ENCODE measurements at places on chromosomes 6 and 20.

DNA sequence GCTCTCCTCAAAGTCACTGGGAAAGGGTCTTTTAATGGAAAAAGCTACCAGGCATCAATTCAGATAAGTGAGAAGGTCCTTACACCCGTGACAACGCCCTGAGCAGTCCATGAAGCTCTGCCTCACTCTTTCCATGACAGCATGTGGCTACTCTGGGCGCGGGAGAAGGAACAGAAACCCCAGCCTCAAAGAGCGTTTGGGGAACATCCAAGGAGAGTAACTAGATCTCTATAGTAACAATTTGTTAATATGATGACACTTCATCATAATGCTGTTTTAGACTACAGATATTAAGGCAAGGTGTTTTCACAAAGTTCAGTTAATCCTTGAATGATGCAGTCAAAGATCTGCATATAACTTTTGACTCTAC lies 55.2 kb downstream of the KIF6 start:
- DNase-seq: no peak

DNA sequence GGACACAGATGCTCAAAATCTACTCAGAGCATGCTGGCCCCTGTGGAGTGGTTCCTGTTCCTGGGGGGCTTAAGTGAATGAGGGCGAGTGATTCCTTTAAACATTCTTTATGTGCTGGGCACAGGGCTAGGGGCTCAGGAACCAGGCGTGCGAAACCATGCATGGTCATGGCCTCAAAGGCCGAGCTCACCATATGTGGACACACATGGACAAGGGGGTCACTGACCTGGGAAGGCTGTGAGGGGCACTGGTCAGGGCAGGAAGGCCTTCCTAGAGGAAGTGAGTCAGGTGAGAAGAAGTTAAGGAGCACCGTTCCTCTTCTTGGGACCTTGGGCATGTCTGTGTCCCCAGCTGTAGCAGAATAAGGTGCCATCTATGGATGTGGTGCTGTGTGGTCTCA lies 74.6 kb upstream of the BHLHE23 start:
- DNase-seq: no peak

- no peak for DNase-seq
Observed at GRCh38 chr20:59032713-59033059, 551 bp upstream of the ATP5F1E start.

DNA sequence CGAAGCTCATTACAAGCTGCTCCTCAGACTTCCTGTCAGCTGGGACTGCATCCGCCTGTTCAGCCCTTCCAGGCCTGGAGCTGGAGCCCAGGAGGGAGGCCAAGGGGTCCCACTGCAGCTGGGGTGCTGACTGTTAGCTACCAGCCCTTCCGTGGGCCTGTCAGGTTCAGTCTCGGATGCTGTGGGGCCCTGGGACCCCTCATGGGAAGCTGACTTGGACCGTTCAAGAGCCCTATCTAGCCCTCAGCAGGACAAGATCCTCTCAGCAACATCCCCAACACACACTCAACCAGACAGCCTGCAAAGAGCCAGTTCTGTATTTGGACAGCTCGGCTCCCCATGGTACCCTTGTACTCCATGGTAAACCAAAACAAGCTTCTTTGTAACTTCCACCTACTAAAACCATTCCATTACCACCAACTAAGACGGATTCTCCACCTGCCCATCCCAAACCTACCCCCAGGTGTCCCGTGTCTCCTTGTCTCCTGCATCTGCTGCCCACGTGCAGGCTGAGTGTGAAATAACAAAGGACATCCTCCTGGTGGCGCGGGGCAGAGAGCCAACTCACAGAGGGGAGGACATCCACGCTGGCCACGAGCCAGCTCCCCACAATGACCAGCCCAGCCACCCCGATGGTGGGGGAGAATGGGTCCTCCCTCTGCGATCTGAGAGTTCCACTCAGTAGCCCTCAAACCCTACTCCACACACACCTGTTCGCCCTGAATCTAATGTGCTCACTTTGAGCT lies 111.2 kb downstream of the TAF4 start:
- DNase-seq: no peak

DNA sequence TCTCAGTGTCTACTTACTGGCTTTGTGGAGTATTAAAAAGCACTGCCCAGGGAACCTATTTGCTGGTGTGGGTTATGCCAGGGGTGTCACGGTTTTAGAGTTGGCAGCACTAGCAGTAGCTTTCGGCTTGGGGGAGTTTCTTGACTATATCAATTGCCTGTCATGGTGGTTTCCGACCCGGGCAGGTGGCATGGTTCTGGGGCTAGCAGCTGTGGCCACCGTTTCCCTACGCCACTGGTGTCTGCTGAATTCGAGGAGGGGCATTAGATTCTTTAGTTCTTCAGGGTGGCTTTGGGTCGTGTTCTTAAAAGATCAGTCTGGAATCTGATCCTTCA lies 55.6 kb upstream of the FOXC1 start:
- DNase-seq: no peak

DNA sequence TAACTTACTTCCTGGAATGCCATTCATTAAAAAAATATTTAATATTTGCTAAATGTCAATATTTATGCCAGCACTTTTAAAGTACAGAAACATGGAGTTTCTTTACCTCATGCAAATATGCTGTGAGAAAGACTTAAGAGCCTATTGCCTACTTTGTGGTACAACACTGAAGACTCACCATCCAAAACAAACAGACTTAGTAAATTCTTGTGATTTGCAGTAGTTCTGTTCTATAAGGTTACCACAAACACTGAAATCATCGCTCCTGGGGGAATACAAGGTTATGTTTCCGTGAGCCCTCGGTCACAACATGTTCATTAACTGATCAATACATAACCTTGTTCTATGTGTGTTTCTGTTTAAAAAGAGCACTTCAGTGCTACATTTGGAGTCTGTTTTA lies 78.3 kb downstream of the ATG5 start:
- DNase-seq: no peak

- no peak for DNase-seq
Observed at GRCh38 chr6:36053878-36054277, 26.3 kb downstream of the MAPK14 start.

- no peak for DNase-seq
Observed at GRCh38 chr20:51446230-51446629, 96.3 kb downstream of the NFATC2 start.

- peak; percentile 75 for DNase-seq
Observed at GRCh38 chr6:106520711-106521401, 108.4 kb downstream of the RTN4IP1 start.

DNA sequence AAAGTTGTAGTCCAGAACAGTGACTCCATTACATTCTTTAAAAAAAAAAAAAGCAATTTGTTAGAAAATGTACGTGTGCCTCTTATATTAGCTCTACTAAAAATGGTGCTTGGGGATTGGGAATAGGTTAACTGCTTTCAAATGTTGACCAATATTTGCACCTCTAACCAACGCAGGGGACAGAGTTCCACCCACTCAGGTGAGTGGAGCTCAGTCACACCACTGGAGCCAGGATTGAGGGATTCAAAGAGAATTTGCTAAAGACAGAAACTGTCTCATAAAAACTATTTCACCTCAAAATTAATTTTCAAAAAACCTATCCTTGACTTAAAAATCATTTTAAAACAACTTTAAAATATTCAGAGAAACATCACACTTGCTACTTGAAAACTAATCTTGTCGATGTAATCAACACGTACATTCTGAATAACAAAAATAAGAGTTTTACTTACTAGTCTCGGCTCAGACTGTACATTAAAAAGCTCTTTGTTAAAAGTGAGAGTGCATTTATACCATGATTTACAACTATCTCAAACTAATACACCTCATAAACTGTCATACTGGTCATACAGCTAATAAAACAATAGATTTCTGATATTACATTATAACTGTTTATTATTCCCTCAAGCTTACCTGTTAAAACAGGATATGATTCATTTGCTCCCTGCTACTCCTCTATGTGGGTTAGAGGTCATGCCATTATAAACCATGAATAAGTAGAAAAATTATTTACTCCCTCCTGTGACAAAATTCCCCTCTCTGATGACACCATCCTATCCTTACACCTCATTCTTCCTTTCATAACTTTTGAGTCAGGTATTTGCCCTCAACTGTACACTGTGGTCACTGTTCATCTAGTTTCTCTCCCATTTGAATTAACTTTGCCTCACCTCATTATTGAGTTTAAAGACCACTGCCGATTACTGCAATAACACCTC lies 88.6 kb downstream of the PDE10A start:
- no peak for DNase-seq

DNA sequence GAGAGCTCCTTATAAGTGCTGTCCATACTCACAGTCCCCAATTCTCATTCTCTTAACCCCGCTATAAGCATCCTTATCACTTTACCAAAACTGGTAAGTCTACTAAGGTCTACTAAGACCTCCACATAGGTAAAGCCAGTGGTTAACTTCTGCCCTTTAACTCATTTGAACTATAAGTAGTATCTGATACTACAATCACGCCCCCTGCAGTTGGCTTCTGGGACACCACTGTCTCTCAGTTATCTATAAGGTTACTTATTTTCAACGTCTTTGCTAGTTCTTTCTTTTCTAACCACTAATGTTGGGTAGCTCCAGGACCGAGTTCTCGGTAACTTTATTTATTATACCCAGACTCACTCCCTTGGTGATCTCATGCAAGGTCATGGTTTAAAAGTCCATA lies 142.6 kb downstream of the ARHGAP18 start:
- DNase-seq: no peak

- no peak for DNase-seq
Observed at GRCh38 chr6:35969646-35970045, 48.7 kb upstream of the SRPK1 start.

GRCh38 chr6:5457041-5457440 lies 195.7 kb downstream of the FARS2 start:
- no peak for DNase-seq

GRCh38 chr20:39849664-39850063 lies 839.4 kb downstream of the MAFB start:
- no peak for DNase-seq

DNA sequence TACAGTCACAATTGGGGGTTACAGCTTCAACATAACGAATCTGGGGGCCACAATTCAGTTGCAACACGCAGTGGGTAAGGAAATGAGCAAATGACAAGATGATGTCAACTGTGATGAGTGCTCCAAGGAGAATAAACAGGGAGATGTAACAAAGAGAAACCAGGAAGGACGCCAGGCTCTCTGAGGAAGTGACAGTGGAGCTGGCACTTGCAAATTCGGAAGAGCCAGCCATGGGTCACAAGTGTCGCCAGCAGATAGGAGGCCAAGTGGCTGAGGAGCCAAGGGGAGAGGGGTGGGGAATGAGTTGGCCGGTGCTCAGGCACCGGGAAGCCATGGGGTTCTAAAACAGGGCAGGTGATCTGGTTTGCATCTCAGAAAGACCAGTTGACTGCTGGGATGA lies 136.4 kb downstream of the EYA2 start:
- no peak for DNase-seq

DNA sequence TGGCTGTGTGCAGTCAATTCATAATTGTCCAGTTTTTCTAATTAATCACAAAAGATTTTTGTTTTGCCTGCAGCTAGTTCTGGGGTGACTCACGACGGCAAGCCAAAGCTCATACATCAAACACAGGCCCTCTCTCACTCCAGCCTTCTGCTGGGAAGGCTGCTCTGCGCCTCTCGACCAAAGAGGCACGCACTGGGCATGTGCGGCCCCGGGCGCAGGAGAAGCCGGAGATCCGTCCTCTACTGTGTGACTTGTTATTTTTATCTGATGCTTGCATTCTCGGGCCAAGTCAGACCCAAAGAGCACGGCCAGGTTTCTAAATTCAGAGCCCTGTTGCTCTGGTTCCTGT lies 98.5 kb downstream of the TFAP2A start:
- DNase-seq: no peak

DNA sequence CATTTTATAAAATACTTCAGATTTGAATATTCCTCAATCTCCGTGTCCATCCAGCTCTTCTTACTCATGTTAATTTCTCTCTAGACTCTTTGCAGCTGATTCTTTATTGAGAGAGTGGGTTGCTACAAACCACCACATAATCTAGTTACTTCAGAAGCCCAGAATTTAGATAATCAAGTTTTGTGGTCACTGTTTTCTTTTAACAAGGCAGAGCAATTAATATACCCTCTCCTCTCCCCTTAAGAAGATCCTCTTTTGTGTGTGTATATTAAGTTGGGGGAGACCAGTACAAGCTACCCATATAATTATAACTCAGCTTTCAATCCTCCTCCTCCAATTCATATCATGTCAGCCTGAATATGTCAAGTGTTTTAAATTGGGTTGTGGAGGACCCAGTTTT lies 95.1 kb downstream of the IRAK1BP1 start:
- no peak for DNase-seq

GRCh38 chr6:18680842-18681241 lies 293.7 kb downstream of the RNF144B start:
- DNase-seq: no peak

DNA sequence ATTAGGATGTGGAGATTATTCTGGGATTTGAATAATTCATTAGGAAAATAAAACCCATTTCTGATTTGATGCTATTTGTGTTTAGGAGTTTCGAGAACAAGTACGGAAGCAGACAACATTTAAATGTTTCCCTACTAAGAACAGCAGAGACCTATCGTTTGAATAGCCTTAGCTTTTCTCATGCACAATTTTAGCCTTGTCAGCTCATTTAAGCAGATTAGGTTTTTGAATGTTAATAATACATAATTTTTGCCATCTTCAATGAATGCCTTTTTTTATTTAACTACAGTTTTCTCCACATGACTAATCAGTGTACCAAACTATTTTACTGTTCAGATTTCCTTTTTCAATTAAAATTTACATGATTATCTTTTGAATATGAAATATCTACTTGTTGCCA lies 592.0 kb downstream of the BCKDHB start:
- no peak for DNase-seq

DNA sequence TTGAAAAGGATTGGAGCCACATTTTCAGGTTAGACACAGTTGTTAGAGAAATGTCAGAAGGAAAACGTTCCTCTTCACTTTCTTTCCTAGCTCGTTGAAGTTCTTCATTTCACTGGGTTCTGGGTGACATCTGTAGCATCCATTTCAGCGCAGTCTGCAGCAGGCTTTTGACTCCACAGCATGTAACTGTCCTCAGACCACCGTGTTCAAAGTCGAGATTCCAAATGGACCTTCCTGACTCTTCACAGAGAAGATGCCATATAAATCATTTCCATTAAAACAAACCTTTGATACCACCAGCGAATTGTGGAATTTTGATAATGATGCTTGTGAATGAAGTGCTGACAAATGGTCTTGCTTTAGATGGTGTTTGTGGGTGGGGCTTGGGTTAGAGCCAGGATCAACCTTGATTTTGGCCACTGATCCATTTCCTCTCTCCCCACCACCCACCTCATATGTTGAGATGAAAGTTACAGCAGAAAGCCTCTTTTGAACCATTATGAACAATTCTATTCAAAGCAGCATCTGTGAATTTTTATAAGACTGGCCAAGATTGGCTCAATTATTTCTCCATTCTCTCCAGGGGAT lies 185.3 kb upstream of the PREP start:
- DNase-seq: no peak

Measured in stimulated activated naive CD4-positive, alpha-beta T cell (primary cell).